Heart left ventricle (tissue), 16 donors: ENCODE measurements at places on chromosomes 7 and 10. TPM values are rescaled to one million over a fixed set of nuclear protein-coding genes. Genes with fewer than 3 reads are reported as not detected.

DNA sequence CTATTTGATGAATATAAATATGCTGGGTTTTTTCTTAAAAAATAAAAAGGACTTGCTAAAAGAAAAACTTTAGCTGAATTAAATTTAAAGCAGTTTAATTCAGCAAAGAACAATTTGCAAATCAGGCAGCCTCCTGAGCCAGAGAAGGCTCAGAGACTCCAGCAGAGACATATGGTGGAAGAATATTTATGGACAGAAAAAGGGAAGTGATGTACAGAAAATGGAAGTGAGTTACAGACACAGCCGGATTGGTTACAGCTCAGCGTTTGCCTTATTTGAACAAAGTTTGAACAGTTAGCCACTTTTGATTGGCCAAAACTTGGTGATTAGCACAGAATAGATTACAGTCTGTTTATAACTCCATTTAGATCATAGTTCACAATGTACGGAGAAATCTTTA, 110.3 kb downstream of the GAD2 start:
- DNase-seq = no peak

DNA sequence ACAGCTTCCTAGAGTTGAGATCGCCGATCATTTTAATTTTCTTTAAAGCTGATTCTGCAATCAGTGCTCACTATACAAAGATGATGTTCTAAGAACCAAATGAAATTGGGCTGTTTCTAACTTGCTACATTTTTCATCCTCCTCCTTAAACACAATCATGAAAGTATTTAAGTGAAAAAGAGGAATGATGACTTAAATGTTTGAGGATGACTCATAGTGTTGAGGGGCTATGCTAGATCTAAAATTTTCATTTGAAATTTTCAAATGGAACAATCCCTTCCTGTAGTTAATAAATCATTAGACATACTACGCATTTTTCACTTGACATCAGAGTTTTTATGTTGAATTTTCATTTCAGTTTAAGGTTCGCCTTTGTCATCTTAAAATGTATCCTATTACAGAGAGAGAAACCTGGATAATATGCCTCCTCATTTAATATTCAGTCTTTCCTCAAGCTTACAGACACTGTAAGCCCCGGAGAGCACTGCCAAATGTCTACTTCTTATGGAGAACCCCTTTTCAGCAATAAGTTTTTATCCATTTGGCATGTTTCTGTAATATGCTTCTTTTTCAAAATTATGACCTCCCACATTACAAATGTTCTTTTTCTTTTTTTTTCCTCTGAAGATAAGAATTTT, 499.6 kb downstream of the MAGI2 start:
- DNase-seq = no peak

DNA sequence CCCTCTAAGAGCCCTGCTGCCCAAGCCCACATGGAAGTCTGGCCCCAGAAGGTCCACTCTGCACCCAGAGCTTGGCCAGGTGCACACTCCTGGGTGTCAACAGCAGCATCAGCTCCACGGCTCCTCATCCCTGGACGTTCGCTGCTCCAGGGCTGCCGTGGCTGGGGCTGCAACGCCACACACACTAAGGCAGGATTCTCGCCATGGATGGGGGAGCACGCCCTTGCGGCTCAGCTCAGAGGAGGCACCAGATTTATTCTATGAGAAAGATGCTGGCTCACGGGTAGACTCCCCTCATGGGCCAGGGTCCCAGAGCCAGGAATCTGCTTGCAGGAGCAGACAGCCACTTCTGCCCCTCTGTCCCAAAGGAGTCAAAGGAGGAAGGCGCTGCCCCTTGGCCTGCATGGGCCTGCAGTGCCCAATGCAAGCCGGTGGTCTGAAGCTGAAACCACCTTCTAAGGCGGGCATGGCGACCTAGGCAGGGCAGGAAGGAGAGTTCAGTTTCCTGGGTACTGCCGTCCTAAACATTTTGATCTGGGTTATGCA, 42.1 kb downstream of the CFAP46 start:
- no peak for DNase-seq

DNA sequence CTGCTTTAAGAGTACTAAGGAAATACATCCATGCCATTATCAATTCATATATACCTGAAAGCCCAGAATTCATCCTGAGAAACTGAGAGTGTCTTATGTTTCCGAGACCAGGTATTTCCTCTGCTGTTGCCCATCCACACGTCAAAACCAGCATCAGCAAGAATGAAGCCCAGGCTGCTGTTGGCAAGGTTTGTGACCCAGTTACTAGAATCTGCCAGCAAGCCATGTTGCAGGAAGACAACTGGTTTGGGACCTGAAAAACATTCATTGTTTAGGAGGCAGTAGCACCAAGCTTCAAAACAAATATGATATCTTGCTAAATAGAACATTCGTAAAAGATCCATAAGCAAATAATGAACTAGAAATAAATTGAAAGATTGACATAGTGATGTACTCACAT, 21.0 kb upstream of the CH25H start:
- DNase-seq = no peak

- no peak for DNase-seq
These were observed 1.6 kb downstream of the LAMB4 start for GRCh38 chr7:108128514-108128913.

- no peak for DNase-seq
These were observed 639.5 kb downstream of the ANKRD7 start for GRCh38 chr7:118863966-118864365.

GRCh38 chr7:158720112-158720511, 15.5 kb upstream of the NCAPG2 start:
- DNase-seq = no peak

DNA sequence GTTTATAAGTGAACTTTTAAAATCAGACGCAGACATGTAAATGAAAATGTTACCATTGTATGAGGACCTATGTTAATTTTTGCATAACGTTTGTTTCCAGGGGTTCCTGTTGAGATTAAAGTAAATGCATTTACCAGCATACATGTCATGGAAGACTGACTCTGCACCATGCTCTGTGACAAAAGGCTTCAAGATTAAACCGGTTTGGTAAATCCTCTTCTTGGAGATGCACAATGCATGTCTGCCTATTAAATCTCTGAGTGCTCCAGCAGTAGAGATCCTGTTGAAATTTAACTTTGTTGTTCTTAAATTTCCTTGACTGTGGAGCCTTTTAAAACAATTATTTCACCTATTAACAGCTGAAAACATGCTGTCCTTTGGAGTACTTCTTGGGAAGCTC, 36.5 kb upstream of the JAZF1 start:
- no peak for DNase-seq

- no peak for DNase-seq
These were observed 86.7 kb upstream of the AGK start for GRCh38 chr7:141464551-141464950.

DNA sequence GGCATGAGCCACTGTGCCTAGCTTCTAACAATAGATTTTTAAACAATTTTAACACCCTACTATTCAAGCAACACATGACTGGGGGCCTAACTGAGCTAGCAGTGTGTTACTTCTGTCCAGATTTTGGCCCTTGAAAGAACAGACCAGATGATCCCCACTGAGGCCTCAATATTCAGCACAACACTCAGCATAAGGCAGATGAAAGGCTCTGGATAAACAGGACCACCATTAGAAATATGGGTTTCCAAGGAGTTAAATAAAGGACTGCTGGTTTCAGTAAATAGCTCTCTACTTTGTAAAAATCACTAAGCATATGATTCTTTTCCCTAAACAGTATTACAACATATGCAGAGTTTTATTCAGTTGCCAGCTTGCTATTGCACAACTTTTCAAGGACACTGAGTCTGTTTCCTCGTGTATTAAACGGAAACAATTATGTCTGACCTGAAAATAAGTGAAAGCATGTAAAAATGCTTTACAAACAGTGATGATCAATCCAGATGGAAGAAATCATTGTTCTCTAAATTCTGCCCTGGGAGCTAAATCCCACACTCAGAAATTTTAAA, 23.8 kb upstream of the FZD1 start:
- no peak for DNase-seq

DNA sequence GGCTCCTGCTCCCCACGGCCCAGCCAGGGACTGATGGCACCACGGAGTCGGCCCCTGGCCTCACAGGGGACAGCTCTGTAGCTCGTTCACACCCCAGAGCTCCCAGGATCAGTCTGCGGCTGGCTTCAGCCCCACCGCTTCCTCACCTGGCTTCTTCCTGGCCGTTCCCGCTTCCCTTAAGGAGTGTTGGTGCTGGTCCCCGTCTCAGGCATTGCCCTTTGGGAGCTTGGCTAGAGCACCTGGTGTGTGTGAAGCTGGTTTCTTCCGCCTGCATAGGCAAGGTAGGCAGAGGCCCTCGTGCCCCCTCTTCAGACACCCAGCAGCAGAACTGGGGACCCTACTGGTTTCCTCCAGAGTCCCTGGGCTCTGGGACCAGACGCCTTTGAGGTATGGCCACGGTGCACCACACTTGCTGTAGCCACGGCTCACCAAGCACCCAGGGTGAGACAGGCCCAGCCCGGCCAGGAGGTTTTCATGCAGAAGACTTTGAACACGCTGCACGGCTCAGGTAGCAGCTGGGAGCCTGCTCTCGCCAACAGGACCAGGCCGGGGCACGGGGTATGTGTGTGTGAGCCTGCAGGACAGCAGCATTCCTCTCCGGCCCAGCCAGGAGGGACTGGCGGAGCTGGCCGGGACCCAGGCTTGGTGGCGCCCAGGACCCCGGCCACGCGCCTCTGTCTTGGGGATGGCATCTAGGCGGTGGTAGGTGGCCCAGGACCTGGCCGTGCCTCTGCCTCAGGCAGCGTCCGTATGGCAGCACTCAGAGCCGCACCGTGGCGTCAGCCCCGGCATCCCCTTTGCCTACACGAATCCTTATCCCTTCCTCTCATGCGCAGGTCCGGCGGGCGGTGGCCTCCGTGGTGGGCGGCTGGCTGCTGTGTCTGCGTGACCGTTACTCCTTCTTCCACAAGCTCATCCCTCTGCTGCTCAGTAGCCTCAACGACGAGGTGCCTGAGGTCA, 13.2 kb upstream of the PRKAR1B start:
- DNase-seq = no peak

DNA sequence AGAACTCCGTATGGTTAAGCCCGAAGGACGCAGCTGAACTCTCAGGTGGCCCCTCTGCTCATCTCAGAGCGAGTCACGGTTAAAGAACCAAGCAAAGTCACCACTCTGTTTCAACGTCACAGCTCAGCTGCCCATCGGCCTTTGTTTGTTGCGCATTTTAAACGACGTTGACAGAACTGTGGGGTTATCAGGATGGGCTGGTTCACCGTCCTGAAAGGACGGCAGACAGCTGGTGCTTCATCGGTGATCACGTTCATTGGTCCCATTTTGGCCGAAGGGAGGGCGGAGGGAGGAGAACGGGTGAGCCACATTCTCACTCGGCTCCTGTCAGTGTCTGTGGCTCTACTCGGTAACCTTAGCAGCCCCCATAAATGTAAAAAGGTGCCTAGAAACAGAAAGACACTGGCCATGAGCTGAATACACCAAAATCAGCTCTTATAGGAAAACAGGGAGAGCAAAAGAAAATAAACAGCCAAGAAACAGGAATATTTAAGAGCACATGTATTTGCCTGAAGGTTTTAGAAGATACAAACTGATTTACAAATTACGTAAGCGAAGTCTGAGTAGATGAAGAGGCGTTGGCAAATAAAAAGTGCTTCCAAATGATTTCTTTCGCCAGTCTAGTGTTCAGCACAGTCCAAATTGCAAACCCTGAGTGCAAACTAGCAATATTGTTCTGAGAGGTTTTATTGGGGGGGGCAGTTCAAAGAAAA, 8.4 kb downstream of the PRKAG2 start:
- DNase-seq = peak; percentile 37

DNA sequence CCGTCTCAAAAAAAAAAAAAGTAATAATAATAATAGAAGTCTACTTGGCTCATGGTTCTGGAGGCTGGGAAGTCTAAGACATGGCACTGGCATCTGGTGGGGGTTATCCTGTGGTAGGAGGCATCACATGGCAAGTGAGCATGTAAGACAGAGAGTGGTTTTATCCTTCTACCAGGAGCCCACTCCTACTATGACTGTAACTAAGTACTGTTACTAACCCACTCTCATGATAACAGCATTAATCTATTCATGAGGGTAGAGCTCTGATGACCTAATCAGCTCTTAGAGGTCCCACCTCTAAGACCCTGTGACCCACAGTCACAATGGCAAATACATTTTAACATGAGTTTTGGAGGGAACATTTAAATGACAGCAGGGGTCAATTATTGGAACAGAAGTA, 43.3 kb upstream of the NRF1 start:
- DNase-seq = no peak

- no peak for DNase-seq
These were observed 75.8 kb downstream of the DLG5 start for GRCh38 chr10:77850620-77851231.

DNA sequence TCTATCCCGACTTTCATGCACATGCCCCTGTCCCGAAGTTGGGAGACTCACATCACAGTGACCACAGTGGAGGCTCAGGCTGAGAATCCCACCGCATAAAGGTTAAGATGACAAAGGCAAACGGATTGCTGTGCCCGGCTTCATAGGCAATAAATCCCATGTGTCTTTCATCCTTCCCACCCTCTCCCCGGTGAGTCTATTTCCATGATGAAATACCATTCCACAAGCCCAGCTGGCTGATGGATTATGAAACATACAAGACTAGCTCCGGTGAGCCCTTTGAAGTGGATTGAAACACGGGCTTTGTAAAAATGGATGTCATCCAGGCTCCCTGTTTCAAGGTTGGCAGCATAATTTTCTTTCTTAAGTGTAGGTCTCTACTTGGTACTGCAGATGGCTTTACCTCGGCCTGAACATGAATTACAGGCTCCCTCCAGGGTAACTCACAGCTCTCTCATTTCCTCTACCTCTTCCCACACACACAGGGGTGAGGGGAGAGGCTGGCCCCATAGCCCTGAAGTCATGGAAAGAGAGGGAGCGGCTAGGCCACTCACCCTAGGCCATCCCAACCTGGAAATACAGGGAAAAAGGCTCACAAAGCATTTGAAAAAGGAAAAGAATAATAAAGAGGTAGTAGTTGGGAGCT, 92.0 kb upstream of the CALN1 start:
- no peak for DNase-seq

GRCh38 chr7:41752615-41753014, 49.7 kb upstream of the INHBA start:
- DNase-seq = no peak

- no peak for DNase-seq
These were observed 47.2 kb upstream of the RHEB start for GRCh38 chr7:151566897-151567320.

- DNase-seq = no peak
These were observed 31.9 kb downstream of the SLC26A4 start for GRCh38 chr7:107692501-107692900.

Gene OPN1SW
- total RNA-seq = not detected

Gene PYROXD2
- total RNA-seq = 8.6 TPM

Gene TBXAS1
- 3.6 TPM for total RNA-seq

Gene GJC3
- total RNA-seq = not detected

Gene CALML3
- not detected for total RNA-seq

Gene TRIM8
- 225 TPM for total RNA-seq

Gene ZWINT
- total RNA-seq = 1.7 TPM

Gene SPDYE2B
- not detected for total RNA-seq

Gene CCDC172
- total RNA-seq = not detected

Gene POP7
- total RNA-seq = 28.9 TPM

Gene MRLN
- total RNA-seq = not detected

Gene KAT6B
- 46.9 TPM for total RNA-seq
